NCI-H1092 treated with DMSO at 0.1 percent for 48 hours (cell line): ENCODE measurements at places on chromosomes 13 and 19.
A peak's percentile ranks its signal among the peaks of the same experiment; 100 is the strongest.

GRCh38 chr13:20637811-20638210 lies 65.7 kb upstream of the IL17D start:
- no peak for DNase-seq

- DNase-seq = no peak
These were observed 18.9 kb upstream of the FOSB start for GRCh38 chr19:45448887-45449299.

DNA sequence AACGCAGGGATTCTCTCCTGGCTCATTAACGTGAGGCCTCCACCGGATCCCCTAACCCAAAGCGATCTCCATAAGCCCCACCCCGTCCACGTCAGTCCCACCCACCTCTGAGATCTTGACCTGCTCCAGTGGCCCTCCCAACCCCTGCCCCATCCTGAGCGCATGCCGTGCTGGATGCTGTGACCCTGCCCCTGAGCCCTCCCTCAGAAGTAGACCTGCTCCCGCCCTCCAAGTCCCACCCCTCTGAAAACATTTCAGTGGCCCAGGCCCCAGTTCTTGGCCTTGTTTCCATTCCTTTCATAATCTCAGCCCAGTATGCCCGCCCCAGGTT lies 19.9 kb downstream of the LMTK3 start:
- DNase-seq = no peak

DNA sequence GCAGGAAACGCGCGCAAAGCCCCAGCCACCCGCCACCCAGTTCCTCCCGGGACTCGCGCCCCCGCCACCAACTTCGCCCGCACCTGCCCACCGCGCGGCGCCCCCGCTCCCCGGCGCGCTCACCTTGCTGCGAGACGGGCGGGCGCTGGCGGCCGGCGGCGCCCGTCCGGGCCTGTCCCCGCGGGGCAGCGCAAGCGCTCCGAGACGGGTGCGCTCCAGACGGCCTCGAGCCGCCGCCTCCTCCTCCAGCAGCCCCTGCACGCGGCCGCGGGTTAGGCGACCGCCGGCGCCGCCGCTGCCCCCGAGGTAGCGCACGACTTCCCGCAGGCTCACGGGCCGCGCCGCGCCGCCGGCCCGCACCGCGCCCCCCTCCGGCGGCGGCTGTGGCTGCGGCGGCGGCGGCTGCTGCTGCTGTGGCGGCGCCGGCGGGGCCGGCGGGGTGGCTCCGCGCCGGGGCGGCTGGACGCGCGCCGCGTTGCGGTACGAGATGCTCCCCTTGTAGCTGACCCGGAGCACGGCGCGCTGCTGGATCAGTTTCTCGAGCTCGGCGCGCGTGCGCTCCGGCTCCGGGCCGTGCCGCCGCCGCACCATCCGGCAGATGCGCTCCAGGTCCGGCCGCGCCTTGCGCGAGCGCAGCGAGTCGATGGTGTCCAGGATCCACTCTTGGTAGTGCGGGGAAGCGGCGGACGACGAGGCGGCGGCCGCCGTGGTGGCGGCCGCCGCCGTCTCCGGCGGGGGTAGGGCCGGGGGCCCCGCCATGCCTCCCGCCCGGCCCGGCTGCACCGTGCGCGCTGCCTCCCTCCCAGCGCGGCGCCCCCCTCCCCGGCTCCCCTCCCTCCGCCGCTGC lies 666 bp downstream of the SAMD1 start:
- DNase-seq = peak; percentile 48

DNA sequence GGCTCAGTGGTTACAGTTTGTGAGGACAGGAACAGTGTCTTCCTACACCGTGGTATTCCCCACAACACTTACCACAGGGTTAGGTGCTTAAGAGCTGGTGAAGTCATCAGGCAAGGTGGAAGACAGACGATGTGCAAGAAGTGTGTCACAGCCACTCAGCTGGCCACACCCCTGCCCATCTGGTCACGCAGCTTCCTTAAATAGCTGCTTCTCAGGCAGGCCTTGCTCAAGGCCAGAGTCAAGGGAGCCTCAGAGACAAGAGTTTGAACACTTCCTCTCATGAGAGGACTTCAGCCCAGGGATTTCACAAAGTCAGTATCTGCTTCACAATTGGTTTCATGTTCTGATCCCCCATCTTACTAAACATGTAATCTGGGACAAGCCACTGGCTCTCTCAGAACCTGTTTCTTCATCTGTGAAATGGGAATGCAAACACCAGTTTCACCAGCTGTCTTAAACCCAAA lies 80.3 kb upstream of the FRY start:
- DNase-seq = no peak

- no peak for DNase-seq
These were observed 1.0 kb downstream of the EPOR start for GRCh38 chr19:11382898-11383705.

- no peak for DNase-seq
These were observed 209.2 kb downstream of the TSHZ3 start for GRCh38 chr19:31139871-31140505.

- peak; percentile 73 for DNase-seq
These were observed 1.5 kb downstream of the EPSTI1 start for GRCh38 chr13:42990291-42991232.

- DNase-seq = no peak
These were observed 524.7 kb downstream of the MYO16 start for GRCh38 chr13:109154146-109154545.

DNA sequence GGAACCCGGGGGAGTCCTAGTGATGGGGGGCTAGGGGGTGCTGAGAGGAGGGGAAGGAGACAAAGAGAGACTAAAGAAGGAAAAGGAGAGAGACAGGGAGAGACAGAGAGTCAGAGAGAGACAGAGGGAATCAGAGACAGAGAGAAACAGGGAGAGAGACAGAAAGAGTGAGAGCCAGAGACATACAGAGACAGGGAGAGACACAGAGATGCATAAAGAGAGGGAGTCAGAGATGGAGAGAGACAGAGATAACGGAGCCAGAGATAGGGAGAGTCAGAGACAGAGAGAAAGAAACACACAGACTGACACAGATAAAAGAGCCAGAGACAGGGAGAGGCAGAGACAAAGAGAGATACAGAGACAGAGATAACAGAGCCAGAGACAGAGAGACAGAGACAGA lies 1.5 kb upstream of the TNFSF9 start:
- no peak for DNase-seq

DNA sequence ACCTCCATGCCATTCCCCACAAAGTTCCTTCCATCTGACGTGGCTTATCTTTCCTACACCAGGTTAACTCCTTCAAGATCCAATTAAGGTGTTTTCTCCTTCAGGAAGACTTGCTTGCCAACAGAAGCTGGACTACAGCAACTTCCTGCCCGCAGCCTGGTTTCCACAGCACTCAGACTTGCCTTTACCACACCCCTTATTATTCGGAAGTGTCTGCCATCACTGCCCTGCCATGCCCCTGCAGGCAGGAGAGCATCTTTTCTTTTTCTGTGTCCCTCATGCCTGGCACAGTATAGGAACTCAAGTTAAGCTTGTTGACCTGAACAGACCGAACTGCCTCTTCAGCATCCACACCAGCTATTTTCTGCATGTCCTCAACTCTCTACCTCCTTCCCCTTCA lies 168.0 kb downstream of the FOXO1 start:
- no peak for DNase-seq

- DNase-seq = no peak
These were observed 81.9 kb downstream of the ZNF726 start for GRCh38 chr19:23996549-23996948.

DNA sequence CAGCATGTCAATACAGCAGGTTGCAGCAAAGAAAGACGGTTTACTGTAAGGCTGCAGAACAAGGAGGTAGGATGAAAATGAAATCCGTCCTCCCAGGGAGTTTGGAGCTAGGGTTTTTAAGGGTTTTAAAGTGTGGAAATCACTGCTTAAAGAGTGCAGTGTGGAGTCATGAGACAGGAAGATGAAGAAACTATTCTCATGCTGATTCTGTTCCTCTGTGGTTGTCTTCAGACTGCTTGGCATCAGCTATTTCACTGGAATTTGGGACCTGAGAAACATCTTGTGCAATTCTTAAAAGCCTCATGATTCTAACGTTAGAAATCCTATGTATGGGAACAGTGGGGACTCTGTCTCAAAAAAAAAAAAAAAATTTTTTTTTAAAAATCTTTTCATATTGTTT lies 11.4 kb downstream of the ZNF331 start:
- no peak for DNase-seq

- no peak for DNase-seq
These were observed 16.7 kb downstream of the GATAD2A start for GRCh38 chr19:19422156-19422555.

- peak; percentile 47 for DNase-seq
These were observed 615.5 kb upstream of the KLHL1 start for GRCh38 chr13:70723732-70724131.

- no peak for DNase-seq
These were observed 297.5 kb downstream of the MYO16 start for GRCh38 chr13:108926862-108927261.

DNA sequence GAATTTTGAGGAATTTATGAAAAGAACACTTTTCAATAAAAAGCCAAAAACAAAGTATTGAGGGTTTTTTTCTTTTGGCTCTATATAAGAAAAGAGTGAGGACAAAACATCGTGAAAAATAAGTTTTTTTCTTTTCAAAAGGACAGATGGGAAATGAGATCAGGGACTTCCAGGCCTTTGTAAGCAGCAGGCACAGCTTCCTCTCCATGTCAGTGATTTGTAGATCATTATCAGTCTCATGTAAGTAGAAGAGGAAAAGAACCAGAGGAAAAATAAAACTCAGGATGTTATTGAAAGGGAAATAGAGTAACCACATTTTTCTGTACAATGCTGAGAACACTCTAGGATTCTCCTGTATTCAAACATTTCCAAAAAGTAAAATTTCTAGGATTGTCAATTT lies 29.9 kb downstream of the DOCK9 start:
- DNase-seq = no peak

- DNase-seq = no peak
These were observed 11.1 kb downstream of the LRRC4B start for GRCh38 chr19:50557009-50557613.

DNA sequence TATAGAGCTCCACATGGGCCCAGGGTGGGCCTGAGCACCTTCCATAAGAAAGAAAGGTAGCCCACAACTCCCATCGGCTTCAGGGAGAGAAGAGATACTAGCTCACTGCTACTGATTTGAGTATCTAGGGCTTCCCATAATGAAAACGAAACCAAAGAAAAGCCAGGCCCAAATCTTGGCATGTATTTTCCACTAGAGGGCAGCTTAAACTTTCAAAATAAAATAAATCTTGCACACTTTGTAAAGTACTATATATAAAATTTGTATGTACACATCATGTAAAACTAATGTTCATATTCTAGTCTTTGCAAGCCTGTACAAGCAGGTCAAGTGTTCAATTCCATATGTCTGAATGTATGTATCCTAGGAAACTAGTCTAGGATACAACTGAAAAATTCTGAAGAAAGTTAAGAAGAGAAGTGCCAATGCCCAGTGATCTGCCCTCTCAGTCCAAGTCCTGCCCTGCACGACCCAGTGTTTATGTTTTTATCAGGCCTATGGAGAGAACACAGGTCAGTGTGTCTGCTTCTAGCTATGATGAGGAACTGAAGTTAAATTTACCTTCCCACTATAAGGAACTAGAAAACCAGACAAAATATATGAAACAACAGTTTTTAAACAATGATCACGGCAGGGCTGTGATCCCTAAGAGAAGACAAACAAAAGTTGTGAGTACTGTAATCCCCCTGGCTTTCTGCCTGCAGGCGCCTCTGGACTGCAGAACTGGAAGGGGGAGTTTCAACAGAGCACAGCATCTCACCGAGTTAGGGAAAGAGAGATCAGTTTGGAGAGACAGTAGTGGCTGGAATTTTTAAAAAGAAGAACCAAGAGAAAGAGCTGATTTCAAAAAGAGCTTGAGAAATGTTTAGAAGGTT lies 475.7 kb downstream of the UQCRFS1 start:
- DNase-seq = peak; percentile 38

DNA sequence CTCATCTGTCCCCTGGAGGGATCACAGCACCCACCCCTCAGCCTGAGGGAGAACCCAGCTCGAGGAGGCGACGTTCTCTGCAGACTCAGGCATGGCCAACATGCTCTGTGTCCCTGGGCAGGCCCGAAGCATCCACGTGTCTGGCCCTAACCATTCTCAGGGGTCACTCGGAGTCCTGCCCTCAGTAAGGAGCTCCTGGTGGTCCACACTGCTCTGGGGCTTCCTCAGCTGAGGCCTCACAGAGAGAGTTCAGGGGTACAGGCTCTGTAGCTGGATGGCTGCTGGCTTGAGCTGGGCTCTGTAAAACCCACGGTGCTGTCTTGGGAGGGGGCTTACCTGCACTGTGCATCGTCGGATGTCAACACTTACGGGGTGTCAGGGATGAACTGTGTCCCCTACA lies 4.4 kb upstream of the SIGLEC8 start:
- no peak for DNase-seq

DNA sequence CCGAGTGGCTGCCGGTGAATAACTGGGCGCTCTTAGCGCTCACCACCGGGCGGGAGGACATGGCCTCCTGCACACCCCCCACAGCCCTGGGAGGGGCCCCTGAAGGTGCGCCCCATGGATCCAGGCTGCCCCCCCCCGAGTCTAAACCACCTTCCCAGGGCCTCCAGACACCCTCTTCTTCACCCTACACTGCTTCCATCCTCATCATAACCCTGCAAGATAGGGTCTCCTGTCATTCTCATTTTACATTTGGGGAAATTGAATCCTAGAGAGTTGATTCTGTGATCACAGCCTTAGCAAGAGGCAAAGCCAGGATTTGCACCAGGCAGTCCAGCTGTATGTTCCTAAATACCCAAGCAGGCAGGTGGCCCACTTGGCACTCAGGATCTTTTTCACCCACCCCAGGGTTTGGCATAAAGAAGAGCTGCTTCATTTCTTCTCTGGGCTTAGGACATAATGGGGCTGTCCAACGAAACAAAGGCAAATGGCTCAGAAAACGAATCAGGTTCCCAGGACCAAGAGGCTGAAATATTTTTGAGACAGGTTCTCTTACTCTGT lies 110.8 kb downstream of the PTPRS start:
- DNase-seq = no peak

- DNase-seq = no peak
These were observed 795.3 kb downstream of the SLITRK1 start for GRCh38 chr13:83086948-83087347.

- DNase-seq = no peak
These were observed at the start of gene CD37 for GRCh38 chr19:49335071-49335783. Gene CD37 (plus strand): TSS chr19:49335406. CDS start chr19:49335541, 135 bp downstream.

GRCh38 chr13:27170516-27171243 lies 931 bp downstream of the USP12 start:
- DNase-seq = peak; percentile 73

DNA sequence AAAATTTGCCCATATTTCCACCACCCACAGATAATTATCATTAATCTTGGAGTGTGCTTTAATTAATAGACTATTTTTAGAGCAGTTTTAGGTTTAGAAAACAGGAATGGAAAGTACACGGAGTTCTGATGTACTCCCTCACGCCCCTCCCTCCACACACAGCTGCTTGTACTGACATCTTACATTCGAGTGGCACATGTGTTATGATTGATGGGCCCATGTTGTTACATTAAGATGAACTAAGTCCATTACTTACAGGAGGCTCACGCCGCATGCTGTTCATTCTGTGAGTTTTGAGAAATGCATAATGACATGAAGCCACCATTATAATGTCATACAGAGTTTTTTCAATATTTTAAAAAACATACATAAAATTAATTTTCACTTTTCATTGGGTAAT lies 1.2 kb upstream of the SPATA13 start:
- DNase-seq = no peak

- no peak for DNase-seq
These were observed 440.8 kb downstream of the TDRD3 start for GRCh38 chr13:60837806-60838205.
